ENCODE measurements at places on chromosomes 6 and 20.

- DNase-seq, result no peak
Measured at GRCh38 chr6:100446115-100447080, 18.3 kb downstream of the SIM1 start.

- DNase-seq, result no peak
Measured at GRCh38 chr20:44477151-44477550, 1.5 kb downstream of the TTPAL start.

DNA sequence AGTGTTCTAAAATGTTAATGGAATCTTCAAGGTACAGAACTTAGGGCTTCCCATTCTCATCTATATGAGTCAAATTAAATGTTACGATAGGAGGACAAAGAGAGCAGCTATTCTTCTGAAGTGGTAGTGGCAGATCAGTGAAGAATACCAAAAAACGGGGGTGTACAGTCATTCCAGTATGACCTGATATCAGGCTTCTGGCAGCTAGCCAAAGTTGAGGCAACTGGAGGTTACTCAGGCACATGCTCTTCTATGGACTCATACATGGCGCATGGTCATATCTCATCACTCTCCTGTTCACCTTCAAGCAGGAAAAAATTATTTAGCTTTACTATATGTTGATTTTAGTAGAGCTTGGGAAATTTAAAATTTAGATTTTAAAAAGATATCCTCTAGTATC lies 1608.8 kb downstream of the GRIK2 start:
- DNase-seq, result no peak

- DNase-seq, result no peak
Measured at GRCh38 chr6:48139818-48140614, 29.0 kb upstream of the PTCHD4 start.

DNA sequence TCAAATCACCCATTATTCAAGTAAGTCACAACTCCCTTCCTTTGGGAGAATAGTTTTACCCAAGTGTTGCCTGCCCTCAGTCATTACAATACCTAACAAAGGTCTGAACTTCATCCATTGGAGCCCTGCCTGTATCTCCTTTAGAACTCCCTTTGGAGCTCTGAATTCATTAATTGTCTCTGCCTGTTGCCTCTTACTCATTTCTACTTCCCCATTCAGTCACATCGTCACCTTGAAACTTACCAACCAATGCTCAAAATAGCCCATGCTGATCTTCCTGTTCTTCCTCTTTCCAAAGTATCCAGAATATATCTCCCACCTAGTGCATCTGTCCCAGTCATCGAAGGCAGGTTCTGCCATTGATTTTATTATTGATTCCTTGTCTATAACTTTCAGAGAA lies 120.7 kb upstream of the ADGRF1 start:
- DNase-seq, result no peak

- peak; percentile 82 for DNase-seq
Measured at GRCh38 chr6:128882991-128883611, at the start of gene LAMA2. Gene LAMA2, plus strand, starts transcription at chr6:128883138. Its CDS starts 108 bp downstream, at chr6:128883246.

DNA sequence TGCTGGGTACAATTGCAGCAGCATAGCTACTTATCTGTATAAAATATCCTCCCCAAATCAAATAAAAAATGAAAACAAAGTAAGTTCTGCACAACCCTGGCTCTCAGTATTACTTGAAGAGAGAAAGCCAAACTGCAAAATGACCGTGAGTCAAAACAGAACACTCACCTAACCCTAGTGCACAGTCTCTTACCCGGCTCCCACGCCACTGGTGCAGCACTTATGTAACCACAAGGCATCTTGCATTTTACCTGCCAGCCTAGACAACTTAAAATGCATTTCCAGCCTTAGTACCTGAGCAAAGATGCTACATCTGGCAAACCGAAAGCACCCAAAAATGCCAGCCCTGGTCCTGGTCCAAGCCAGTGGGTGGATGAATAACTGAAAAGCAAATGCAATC lies 12.4 kb upstream of the SIRPB1 start:
- DNase-seq, result no peak

- peak; percentile 19 for DNase-seq
Measured at GRCh38 chr6:44297063-44298038, 15.8 kb downstream of the AARS2 start.

GRCh38 chr6:96687121-96687520 lies 124.2 kb downstream of the FHL5 start:
- no peak for DNase-seq

GRCh38 chr20:35743693-35744491 lies 1.8 kb upstream of the RBM39 start:
- no peak for DNase-seq

DNA sequence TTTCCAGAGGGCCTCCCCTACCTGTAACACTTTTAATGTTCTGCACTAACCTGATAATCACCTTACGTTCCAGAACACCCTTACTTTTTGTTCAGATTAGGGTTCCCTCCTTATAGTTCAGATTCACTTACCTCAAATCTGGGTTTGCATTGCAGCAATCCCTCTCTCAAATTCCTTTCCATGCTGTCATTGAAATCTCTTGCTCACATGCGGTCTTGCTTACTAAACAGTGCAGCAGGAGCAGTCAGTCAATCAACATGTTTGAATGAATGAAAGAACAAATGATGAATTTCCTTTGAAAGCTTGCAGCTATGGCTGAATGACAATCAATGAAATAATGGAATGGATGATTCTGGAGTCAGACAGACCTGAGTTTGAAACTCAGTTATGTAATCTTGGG lies 200.1 kb downstream of the HIVEP2 start:
- DNase-seq, result peak; percentile 25

GRCh38 chr20:21523895-21524294 lies 10.0 kb upstream of the NKX2-2 start:
- no peak for DNase-seq

- no peak for DNase-seq
Measured at GRCh38 chr20:57811374-57812020, 101.7 kb upstream of the PMEPA1 start.

GRCh38 chr6:157758516-157759023 lies 64.5 kb upstream of the SNX9 start:
- DNase-seq, result no peak

DNA sequence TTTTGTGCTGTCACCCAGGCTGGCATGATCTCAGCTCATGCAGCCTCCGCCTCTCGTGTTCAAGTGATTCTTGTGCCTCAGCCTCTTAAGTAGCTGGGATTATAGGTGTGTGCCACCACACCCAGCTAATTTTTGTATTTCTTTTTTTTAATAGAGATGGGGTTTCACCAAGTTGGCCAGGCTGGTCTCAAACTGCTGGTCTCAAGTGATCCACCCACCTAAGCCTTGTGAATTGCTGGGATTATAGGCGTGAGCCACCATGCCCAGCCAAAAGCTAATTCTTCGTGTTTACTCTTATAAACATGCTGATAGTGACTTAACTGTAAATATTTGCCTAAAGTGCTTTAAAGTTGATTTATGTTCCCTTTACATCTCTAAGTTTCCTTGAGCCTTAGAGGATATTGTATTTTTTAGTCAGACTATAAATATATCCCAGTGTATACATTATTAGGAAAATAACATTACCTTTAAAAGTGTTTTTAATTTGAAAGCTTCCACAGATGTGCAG lies 91.7 kb downstream of the COL21A1 start:
- no peak for DNase-seq

DNA sequence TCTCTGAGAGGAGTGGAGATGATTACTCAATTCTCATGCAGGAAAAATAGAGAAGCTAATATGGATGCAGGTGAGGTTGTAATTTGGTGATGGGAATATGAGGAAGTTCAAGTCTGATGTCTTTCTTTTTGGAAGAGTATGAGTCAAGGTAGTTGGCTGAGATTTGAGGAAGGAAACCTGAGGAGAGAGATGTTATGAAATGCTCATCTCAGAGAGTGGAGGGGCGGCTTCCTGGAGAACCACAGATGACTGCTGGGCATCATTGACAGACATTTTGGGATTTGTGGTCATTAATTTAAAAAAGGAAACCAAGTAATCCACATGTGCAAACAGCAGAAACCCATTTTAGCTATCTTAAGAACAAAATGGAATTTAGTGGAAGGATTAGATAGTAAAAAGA lies 72.5 kb upstream of the UST start:
- DNase-seq, result no peak

- no peak for DNase-seq
Measured at GRCh38 chr6:40626886-40627285, 39.7 kb upstream of the LRFN2 start.

- DNase-seq, result no peak
Measured at GRCh38 chr20:50579511-50579910, 69.3 kb downstream of the PTPN1 start.

GRCh38 chr6:70413992-70414494 lies 735 bp downstream of the FAM135A start:
- no peak for DNase-seq

- peak; percentile 26 for DNase-seq
Measured at GRCh38 chr6:24667378-24667803, 514 bp downstream of the ACOT13 start.

- DNase-seq, result peak; percentile 80
Measured at GRCh38 chr6:14270925-14271788, 153.6 kb downstream of the CD83 start.

- no peak for DNase-seq
Measured at GRCh38 chr6:160895562-160895961, 96.0 kb upstream of the MAP3K4 start.

GRCh38 chr6:154758125-154758524 lies 24.9 kb downstream of the SCAF8 start:
- no peak for DNase-seq

GRCh38 chr6:28776269-28777146 lies 147.3 kb downstream of the TRIM27 start:
- DNase-seq, result no peak

DNA sequence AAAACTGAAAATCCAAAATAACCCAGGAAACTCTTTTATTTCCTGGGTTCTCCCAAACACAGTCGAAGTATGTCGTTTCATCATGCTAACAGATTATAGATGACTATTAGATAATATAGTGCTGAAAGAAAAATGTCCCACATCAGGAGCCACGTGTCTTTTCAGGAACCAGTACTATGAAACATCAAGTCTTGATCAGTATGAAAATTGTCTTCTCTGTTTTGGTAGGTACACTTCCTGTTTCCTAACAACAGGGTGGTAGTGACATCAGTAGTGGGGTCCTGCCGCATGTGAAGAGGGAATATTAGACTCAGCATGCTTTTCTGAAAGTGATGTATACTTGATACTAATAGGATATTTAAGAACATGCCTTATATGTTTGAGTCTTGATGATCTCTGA lies 136.7 kb downstream of the HIVEP1 start:
- no peak for DNase-seq

DNA sequence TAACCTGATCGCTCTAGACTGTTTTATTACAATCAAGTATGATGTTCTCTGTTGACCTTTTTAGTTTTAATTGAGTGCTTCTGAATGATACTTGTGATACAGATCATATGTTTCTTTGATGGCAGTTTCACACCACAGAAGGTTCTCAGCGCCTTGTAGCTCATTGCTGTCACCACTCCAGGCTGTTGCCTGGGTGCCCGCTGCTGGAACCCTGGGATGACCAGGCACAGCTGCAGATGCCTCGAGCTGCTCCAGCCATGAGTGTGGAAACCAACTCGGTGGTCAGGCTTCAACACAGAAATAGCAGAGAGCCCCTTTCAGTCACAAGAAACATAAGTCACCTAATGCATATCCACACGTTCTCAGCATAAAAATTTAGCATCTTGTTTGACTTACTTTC lies 112.7 kb downstream of the RPP40 start:
- no peak for DNase-seq

DNA sequence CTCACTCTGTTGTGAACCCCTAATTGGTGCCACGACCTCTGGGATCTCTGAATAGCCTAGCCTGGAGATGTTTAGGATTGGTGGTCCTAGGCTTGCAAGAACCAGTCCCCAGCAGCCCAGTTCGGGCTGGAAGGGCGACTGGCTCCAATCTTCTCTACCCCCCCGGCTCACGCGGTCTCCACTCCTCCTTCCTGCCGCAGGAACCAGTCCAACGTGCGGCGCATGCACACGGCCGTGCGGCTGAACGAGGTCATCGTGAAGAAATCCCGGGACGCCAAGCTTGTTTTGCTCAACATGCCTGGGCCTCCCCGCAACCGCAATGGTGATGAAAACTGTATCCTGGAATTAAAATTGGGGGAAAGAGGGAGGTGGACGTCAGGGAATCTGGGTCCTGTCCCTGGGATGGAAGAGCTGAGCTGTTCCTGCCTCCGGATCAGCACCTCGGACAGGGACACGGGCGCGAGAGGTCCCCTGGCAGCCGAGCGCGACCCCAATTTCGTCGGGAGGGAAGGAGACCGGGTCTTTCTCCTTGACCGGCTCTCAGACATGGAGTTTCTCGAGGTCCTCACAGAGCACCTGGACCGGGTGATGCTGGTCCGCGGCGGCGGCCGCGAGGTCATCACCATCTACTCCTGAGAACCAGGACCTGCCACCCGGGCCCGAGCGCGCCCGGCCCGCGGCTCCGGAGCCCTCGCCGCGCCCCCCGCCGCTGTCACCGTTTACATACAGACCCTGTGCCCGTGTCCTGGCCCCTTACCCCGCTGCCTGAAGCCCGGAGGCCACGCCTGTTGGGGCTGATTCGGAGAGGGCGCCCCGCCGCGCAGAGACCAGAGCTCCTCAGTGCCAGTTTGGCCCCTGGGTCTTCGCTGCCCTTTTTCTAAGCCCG lies 28.2 kb downstream of the SLC12A5 start:
- peak; percentile 57 for DNase-seq

DNA sequence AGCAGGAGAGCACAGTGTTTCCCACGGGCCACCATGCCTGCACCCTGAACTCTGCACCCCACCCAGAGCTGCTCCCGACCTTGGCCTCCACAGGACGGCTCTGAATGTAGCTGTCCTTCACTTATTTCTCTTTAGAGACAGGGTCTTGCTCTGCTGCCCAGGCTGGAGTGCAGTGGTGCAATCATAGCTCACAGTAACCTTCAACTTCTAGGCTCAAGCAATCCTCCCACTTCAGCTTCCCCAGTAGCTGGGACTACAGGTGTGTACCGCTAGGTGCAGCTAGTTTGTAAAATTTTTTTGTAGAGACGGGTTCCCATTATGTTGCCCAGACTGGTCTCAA lies 130.9 kb downstream of the AGPAT4 start:
- DNase-seq, result no peak

- no peak for DNase-seq
Measured at GRCh38 chr6:26361544-26361943, 3.5 kb upstream of the BTN3A2 start.

- no peak for DNase-seq
Measured at GRCh38 chr6:116304538-116305097, 24.9 kb upstream of the TSPYL1 start.

Measured in fibroblast of pulmonary artery (primary cell).